Type B pancreatic cell (in vitro differentiated cells): ENCODE measurements at places on chromosomes 7 and 10. TPM values are rescaled to one million over a fixed set of nuclear protein-coding genes. Genes with fewer than 3 reads are reported as not detected.

- DNase-seq: no peak
These were observed 200.2 kb downstream of the ELMO1 start for GRCh38 chr7:37248396-37248861.

DNA sequence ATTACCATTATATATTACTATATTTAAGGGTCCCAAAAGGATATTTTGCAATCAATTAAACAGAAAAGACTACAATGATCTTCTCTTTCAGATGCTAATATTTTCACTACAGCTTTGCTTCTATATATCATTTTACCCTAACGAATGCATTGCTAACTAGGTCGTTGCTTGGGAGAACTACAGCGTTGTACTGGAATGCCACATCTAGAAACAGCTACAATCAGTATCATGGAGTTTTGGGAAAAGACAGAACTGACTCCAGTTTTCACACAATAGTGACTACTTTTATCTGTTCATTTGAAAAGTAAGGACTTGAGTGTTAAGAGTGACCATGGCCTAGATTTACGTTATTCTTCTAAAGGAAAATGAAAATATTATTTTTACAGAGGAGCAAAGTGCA lies 38.5 kb downstream of the LRRN3 start:
- no peak for DNase-seq

GRCh38 chr7:155848691-155849669 lies 36.7 kb upstream of the SHH start:
- no peak for DNase-seq

The MYH16 gene
- not detected in 2 replicates for total RNA-seq

DNA sequence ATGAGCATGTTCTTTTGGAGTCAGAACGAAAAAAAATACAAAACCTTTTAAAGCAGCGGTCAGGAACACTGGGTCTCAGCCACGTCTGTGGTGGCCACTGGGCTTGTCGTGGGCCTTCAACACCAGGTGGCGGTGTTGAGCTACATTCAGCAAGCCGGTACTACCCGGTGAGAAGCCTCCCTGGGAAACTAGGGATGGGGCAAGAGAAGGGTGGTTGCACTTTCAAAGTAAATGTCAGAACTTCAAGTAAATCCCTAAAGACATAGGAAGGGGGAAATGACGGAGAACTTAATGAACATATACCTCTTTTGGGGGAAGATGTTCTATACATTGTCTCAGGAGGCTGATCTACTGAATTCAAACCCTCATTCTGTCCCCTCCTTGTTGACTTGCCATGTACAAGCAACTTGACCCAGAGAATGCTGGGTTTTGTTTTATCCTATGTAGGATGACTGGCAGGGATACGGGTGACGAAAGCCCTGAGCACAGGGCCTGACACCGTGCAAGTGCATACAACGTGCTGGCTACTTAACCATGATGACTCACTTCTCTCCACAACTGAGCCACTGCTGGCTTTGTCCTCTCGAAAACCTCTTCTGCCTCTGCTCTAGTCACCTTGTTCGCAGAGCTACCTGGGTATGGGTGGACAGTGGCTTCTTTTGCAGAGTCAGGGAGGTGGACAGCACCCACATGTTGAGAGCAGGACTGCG lies 49.0 kb upstream of the BAMBI start:
- peak; percentile 81 for DNase-seq

- DNase-seq: no peak
These were observed 434.8 kb upstream of the NPVF start for GRCh38 chr7:25662841-25663800.

DNA sequence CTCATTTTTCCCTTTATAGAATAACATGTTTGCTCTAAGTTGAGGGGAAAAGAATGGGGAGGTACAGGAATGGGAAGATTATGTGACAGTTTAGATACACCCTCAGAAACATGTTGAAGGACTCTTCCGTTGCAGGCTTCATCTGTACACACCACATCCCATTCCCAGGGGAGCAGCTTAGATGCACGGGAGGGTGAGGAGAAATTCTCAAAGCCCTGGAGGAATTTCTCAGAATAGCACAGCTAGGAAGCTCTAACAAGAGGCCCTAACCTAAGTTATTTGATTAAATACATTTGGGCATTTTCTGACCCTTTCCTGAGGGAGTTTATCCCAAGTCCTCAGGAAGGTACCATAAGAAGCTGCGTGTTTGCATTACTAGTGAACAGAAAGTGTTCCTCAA lies 660.2 kb upstream of the IGFBP3 start:
- DNase-seq: no peak

DNA sequence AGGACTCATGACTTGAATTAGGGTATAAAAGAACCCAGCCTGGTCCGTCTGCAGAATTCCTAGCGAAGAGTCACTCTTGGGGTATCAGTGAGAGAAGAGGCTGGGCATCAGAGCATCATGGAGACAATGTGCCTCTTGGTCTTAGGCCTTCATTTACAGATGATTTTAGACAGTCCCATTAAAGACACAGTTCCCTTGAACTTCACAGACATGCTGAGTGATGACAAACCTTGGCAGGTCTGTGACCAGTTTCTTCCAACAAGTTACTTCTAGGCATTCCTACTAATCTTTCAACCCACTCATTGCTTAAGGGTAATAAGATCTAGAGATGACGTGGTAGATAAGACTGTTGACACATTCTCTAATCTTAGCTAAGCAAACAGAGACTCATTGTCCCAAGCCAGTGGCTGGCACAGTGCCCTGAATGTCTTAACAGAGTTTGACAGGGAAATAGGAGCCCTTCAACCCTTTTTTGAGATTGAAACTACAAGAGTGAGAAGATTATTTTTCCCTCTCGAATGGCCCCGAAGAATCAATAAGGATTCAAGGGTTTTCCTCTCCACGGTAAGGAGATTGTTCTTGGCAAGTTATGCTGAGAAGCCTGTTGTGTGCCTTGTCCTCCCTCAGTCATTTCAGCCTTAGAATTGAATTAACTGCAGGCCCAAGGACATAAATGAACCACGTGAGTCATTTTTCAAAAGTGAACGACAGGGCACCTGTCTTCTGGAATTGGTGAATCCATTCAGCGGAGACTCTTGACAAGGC lies 281.1 kb downstream of the CCDC3 start:
- DNase-seq: no peak

- DNase-seq: no peak
These were observed 618.2 kb downstream of the TYW1 start for GRCh38 chr7:67614843-67615242.

DNA sequence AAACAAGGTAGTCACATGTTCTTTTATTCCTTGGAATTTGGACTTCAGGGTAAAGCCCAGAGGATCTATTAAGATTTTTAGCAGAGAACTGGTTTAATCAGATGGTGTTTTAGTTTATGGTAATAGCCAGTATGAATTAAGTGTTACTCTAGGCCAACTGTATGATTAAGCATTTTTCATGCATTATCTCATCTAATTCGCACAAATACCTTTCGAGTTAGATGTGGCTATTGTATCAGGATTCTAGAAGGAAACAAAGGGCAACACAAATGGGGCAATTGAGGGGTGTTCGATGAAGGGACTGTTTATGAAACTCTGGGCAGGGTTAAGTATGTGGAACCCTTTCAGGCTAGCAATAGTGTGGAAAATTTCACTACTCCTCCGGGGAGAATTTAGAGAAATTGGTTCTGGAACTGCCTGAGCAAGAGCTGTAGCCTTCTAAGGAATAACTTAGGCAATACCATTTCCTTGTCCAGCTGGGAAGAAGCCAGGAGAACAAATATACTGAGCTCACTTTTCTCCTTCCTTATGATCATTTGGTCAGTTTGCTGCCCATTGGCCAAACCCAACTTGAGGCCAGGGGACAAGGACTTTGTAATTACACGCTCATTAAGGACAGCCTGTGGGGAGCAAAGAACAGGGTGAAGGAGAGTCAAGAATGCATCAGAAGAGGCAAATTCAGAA lies 319.0 kb upstream of the FZD1 start:
- DNase-seq: no peak

DNA sequence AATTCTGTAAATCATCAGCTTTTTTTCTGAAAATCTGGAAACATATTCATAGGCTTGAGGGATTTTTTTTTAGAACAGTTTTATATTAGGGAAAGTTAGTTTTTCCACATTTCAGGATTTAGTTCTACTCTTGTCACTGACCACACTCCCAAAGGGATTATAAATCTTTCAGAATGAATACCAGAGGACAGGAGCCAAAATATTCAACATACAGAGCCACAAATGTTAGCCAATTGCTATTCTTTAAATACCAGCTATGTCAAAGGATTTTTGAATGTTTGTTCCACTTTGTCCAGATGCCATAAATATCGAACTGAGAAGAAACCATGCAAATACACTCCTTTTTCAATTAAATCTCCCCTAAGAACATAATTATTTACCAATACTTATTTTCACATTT lies 50.7 kb downstream of the ODAD2 start:
- no peak for DNase-seq

GRCh38 chr7:114936471-114936870 lies 14.6 kb downstream of the MDFIC start:
- no peak for DNase-seq

The ITGA8 gene
- 1.1 and 10.1 TPM in 2 replicates for total RNA-seq

DNA sequence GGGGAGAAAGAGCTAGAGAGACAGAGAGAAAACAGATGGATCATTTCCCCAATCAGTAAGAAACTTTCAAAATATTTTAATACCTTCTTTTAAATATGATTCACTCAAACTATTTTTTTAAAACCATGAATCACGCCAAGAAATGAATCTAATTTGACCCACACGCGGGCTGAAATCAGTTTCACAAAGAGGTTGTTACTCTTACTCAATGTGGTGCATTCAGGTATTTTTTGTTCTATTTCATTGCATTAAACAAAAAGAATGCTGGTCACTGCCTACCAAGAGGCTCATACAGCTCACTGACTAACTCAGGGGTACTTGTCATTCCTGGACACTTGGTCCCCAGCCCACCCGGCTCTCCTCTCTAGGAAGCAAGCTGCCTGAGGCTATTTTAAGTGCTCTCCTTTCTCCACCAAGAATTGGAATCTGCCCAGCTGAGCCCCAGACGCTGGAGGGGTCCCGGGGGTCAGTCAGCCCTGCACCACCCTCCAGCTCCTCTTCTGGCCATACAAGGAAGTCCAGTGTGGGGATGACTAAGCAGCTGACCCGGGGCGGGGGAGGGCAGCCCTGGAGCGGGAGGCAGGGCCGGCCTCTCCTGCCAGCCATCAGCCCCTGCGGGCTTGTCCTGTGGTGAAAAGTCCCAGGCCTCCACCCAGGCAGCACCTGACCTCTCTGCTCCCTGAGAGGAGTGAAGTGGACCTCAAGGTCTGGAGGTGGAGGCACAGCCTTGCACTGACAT lies 21.7 kb upstream of the PFKP start:
- no peak for DNase-seq

The ZNF212 gene
- 13.3 and 16.6 TPM in 2 replicates for total RNA-seq

- DNase-seq: no peak
These were observed 121.1 kb upstream of the RHOBTB1 start for GRCh38 chr10:61065051-61065450.

- no peak for DNase-seq
These were observed 39.1 kb downstream of the SUFU start for GRCh38 chr10:102542800-102543418.

The OR2A5 gene
- not detected in 2 replicates for total RNA-seq

The FAM200A gene
- 10.2 and 10.8 TPM in 2 replicates for total RNA-seq

GRCh38 chr7:138756591-138757242 lies 41.1 kb upstream of the TMEM213 start:
- DNase-seq: no peak

The TRPV6 gene
- 5.4 and 8.1 TPM in 2 replicates for total RNA-seq

DNA sequence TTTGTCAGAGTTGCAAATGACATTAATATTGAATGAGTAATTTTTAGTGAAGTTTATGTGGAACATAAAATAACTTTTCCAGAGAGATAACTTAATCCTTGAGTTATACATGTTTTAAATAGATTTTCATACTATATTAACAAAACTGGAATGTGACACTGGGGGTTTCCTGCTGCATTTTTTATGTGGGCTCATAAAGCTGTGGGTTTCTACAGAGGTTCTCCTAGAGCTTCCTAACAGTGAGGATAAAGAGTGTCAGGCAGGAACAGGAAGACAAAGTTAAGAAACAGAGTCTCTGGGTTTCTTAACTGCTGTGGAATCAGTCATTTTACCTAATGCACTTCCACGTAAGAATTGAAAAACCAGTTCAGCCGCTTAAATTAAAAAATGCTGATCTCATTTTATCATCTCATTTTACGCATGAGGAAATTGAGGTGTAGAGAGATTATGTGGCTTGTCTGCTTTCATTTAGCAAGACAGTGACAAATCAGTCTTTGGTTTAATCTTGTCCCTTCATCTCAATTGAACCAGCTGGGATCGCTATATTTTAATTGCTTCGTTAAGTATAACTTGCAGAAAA lies 5.0 kb downstream of the CD36 start:
- no peak for DNase-seq

DNA sequence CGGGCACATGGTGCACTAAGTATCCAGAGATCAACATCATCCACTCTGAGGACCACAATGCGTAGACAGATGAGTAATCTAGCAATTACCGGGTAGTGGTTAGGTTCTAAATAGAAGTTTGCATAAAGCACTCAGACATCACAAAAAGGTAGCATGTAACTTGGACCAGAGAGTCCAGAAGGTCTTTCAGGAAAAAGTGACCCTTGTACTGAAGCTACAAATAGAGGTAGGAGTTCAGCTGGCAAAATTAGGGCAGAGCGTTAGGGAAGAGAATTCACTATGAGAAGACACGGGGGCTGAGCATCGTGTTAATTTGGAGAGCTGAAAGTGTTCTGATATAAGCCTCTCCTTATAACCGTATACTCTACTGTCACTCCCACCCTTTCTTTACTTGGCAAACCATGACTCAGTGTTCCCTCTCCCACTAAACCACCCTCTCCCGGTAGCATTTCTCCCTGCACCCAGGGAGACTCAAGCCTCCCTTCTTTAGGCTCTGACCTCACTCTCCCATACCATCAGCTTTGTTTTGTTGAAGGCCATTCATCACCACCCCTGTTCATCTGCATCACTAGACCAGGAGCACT lies 222.2 kb upstream of the FZD1 start:
- no peak for DNase-seq

DNA sequence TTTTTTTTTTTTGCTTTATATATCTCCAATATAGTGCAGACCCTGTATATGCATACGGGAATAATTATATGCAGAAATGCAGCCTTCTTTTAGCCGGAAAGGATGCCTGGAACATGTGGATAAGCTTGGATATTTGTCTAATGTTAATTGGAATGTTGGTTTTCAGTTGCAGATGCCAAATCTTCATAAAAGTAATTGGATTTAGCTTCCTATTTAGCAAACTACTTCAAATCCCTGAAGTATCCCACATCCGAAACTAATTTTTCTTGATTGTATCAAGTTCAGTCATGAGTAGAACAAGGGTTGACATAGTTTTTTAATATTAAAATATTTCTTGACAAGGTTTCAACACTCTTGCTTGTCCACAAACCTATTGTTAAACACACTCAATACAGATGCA lies 281.7 kb downstream of the BBS9 start:
- no peak for DNase-seq

DNA sequence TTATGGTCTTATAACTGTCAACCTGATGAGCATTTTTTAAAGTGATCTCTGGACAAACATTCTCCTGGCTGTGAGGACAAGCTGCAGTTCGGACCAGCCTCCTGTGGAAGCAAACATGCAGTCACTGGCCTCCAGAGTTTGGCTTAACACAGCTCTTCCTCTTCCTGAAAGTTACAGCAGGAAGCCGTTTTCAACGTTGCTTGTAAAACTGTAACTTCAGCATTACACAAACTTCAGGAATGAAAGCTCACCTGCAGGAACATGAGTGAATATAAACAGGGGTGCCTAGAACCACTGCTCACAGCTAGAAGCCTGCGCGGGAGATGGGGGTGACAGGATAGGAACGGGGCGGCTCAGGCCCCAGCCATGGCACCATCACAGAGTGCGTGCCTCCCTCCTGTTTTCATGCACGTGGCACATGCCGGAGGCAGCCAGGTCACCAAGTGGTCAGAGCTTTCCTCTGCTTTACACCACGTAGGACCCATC lies 292.9 kb upstream of the PITRM1 start:
- DNase-seq: no peak

GRCh38 chr10:7563368-7563767 lies 103.4 kb downstream of the ITIH5 start:
- DNase-seq: no peak

The HMX3 gene
- total RNA-seq: 0.77 TPM in 1 of 2 replicates, not detected in the other
